ENCODE measurements at places on chromosomes 16 and 17.

GRCh38 chr17:19727501-19728078 lies 11.2 kb upstream of the SLC47A2 start:
- H3K27me3 ChIP-seq, result no peaks in the 10 kb centered on the region
- no peaks in the 10 kb centered on the region for H3K36me3 ChIP-seq
- no peak for DNase-seq
- peaks cover 14% of the 10 kb centered on the region for H3K4me1 ChIP-seq
- H3K27ac ChIP-seq, result no peak overlapping the region

GRCh38 chr17:64017381-64017980 lies 3.0 kb downstream of the ICAM2 start:
- peak; percentile 53 for DNase-seq
- no peaks in the 10 kb centered on the region for H3K36me3 ChIP-seq
- H3K4me3 ChIP-seq, result peak overlapping the region; percentile 31

GRCh38 chr16:67672306-67672705 lies 5.7 kb downstream of the C16orf86 start:
- H3K36me3 ChIP-seq, result no peaks in the 10 kb centered on the region
- DNase-seq, result no peak
- peaks cover 20% of the 10 kb centered on the region for H3K4me1 ChIP-seq
- H3K4me3 ChIP-seq, result no peak overlapping the region
- no peak overlapping the region for H3K27ac ChIP-seq

- H3K4me1 ChIP-seq, result peaks cover 18% of the 10 kb centered on the region
- DNase-seq, result no peak
- no peak overlapping the region for H3K4me3 ChIP-seq
- no peak overlapping the region for H3K27ac ChIP-seq
- no peaks in the 10 kb centered on the region for H3K27me3 ChIP-seq
Observed at GRCh38 chr16:30439720-30440348, 5.8 kb downstream of the SEPHS2 start.

DNA sequence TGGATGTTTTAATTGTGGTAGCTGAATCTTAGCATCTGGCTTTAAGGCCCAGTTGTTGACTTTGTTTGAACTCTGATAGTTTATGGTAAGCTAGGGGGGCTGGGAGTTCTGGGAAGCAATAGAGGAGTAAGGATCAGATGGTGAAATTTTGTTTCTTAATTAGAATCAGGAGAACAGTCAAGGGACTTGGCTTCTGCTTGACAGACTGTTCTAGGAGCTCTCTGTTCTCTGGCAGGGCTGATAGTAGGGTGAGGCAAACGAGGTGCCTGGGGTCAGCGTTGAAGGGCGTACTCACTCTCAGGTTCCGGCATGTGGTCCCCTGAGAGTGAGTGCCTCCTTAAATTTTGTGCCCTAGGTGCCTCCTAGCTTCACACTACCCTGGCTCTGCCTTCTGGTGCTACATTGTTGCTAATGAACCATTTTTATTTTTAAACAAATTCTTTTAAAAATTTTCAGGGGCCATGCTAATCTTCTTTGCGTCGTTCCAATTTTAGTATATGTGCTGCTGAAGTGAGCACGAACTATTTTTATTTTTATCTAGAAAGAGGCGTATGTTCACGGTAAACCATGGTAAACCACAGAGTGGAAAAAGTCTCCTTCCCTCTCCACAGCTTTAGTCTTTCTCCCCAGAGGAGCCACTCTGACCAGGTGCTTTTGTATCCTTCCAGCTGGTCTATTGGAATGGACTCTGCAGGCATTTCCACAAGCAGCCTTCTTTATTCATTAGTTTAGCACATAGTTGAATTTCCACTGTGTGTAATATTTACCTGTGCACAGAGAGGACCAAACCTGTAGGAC lies 19.7 kb downstream of the SLC7A6 start:
- no peaks in the 10 kb centered on the region for H3K27me3 ChIP-seq
- no peak overlapping the region for H3K4me3 ChIP-seq
- peak; percentile 38 for DNase-seq
- peak overlapping the region; percentile 70 for H3K27ac ChIP-seq
- H3K36me3 ChIP-seq, result peaks cover 18% of the 10 kb centered on the region
- peaks cover 70% of the 10 kb centered on the region for H3K4me1 ChIP-seq

GRCh38 chr16:57475711-57476339 lies 10.5 kb downstream of the DOK4 start:
- H3K27ac ChIP-seq, result no peak overlapping the region
- H3K36me3 ChIP-seq, result peaks cover 10% of the 10 kb centered on the region
- no peak overlapping the region for H3K4me3 ChIP-seq
- peak; percentile 71 for DNase-seq

DNA sequence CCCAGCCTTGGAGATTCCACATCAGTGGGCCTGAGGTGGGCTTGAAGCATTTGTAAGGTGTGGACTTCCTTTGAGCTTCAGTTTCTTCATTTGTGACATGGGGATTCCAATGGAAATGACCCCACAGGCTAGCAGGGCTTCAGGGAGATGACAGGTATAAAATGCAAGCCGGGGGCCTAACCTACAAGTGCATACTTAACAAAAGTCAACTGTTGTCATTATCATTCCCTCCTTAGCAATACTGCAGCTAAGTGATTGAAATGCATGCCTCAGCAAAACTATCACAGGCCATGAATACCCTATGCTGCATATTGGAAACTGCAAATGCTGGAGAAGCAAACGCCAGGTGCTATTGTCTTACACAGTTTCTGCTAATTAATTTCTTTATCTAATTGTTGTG lies 19.8 kb downstream of the CCL4 start:
- no peaks in the 10 kb centered on the region for H3K36me3 ChIP-seq
- no peak overlapping the region for H3K27ac ChIP-seq
- H3K4me1 ChIP-seq, result peaks cover 27% of the 10 kb centered on the region
- DNase-seq, result no peak

- peaks cover 3% of the 10 kb centered on the region for H3K36me3 ChIP-seq
- no peak for DNase-seq
- H3K4me3 ChIP-seq, result no peak overlapping the region
- H3K27me3 ChIP-seq, result no peaks in the 10 kb centered on the region
- H3K27ac ChIP-seq, result no peak overlapping the region
Observed at GRCh38 chr16:11093572-11094074, 149.3 kb downstream of the CLEC16A start.

GRCh38 chr17:66724581-66725341 lies 110.2 kb upstream of the CACNG5 start:
- DNase-seq, result no peak
- H3K4me1 ChIP-seq, result peaks cover 13% of the 10 kb centered on the region
- no peak overlapping the region for H3K4me3 ChIP-seq
- H3K27me3 ChIP-seq, result no peaks in the 10 kb centered on the region

- no peaks in the 10 kb centered on the region for H3K27me3 ChIP-seq
- H3K4me3 ChIP-seq, result peak overlapping the region; percentile 69
- no peaks in the 10 kb centered on the region for H3K36me3 ChIP-seq
- DNase-seq, result peak; percentile 82
Observed at GRCh38 chr16:48365601-48366164, 19.5 kb downstream of the SIAH1 start.

DNA sequence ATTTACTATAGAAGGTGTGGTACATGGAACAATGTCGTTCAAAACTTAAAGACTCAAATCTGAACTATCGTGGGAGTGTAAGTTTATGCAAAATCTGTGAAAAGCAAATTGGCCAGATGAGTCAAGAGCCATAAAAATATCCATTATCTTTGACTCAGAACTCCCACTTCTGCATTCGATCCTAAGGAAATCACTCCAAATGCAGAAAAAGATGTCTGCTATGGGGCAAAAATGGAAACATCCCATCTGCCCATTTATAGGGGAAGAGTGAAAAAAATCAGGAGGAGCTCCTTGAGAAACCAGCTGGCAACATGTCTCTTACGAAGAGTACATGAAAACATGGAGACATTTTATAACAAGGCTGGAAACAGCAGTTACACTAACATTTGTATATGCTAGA lies 43.6 kb upstream of the CCDC182 start:
- H3K36me3 ChIP-seq, result no peaks in the 10 kb centered on the region
- H3K4me1 ChIP-seq, result no peaks in the 10 kb centered on the region
- no peak for DNase-seq
- H3K27me3 ChIP-seq, result no peaks in the 10 kb centered on the region

GRCh38 chr16:22386976-22387375 lies 12.6 kb upstream of the CDR2 start:
- no peak for DNase-seq
- no peaks in the 10 kb centered on the region for H3K36me3 ChIP-seq
- no peaks in the 10 kb centered on the region for H3K4me1 ChIP-seq
- H3K4me3 ChIP-seq, result no peak overlapping the region

GRCh38 chr17:70040336-70040735 lies 34.7 kb upstream of the KCNJ16 start:
- no peak overlapping the region for H3K27ac ChIP-seq
- no peaks in the 10 kb centered on the region for H3K27me3 ChIP-seq
- H3K4me3 ChIP-seq, result no peak overlapping the region
- no peaks in the 10 kb centered on the region for H3K4me1 ChIP-seq

DNA sequence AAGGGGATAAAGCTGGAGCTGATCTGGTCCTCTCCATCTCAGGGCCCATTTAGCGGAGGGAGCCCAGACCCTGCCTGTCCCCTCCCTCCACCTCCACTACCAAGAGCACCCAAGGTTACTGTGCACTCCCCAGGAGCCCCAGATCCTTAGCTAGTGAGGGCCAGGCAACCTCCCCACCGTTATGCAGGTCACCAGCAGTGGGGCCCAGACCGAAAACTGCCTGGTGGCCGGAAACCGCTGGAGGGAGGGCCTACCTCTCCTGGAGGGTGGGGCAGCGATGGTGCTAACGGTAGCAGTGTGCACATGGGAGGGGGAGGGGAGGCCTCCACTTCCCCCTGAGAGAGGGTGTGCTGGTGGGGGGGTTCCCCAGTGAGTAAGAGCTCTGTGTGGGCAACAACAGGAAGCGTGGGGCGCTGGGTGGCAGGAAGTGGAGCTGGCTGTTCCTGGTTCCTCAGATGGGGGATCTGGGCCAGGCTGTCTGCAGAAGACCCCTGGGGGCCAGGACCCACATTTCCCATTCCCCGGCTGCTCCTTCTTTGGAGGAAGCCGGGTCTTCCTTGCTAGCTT lies 4.4 kb downstream of the FMNL1 start:
- peak overlapping the region; percentile 94 for H3K27ac ChIP-seq
- DNase-seq, result peak; percentile 98
- H3K36me3 ChIP-seq, result peaks cover 6% of the 10 kb centered on the region
- H3K27me3 ChIP-seq, result no peaks in the 10 kb centered on the region

- no peak overlapping the region for H3K27ac ChIP-seq
- H3K27me3 ChIP-seq, result no peaks in the 10 kb centered on the region
- peaks cover 23% of the 10 kb centered on the region for H3K4me1 ChIP-seq
- DNase-seq, result no peak
- peaks cover 8% of the 10 kb centered on the region for H3K36me3 ChIP-seq
Observed at GRCh38 chr16:85593494-85594221, 19.5 kb upstream of the GSE1 start.

DNA sequence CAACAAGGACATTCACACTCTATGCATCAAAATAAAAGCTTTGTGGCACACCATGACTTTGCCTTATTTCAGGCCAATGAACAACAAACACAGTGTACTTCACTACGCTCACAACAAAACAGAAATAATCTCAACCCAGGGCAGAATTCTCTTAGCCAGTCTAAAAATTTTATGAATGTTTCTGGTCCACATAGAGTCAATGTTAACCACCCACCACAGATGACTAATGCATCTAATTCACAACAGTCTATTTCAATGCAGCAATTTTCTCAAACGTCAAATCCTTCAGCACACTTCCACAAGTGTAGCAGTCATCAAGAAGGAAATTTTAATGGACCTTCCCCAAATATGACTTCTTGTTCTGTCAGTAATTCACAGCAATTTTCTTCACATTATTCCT lies 101.7 kb downstream of the CHD9 start:
- no peaks in the 10 kb centered on the region for H3K27me3 ChIP-seq
- H3K27ac ChIP-seq, result no peak overlapping the region
- peaks cover 16% of the 10 kb centered on the region for H3K36me3 ChIP-seq

DNA sequence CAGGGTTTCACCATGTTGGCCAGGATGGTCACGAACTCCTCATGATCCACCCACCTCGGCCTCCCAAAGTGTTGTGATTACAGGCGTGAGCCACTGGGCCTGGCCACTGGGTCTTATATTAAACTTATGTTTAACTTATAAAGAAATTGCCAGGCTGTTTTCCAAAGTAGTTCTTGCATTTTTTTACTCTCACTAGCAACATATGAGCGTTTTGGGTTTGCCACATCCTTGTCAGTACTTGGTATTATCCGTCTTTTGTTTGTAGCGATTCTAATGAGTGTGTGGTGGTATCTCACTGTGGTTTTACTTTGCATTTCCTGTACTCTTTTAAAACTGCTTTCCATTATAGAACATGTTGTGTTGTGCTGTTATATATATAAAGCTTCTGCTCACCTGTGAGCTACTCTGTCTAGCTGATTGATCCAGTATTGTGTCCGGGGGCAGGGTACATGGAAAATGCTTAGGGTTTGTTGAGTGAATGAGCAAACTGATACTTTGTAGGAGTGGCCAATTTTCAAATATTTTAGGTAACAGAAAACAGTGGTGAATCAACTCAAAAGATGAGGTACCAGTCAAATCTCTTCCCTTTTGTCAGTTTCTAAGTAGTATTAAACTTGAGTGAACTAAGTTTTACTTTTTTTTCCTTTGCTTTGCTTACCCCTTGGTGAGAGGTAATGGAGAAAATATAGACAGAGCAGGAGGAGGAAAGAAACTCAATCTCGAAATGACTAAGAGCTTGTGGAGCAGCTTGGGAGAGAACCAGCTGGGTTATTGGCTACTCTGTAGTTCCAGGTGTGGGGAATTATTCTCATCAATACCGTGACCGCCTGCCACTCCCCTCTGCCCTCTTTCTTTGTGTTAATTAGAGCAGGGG lies 75.8 kb downstream of the PITPNC1 start:
- no peaks in the 10 kb centered on the region for H3K36me3 ChIP-seq
- peak overlapping the region; percentile 92 for H3K27ac ChIP-seq
- H3K27me3 ChIP-seq, result no peaks in the 10 kb centered on the region
- peaks cover 72% of the 10 kb centered on the region for H3K4me1 ChIP-seq
- DNase-seq, result no peak

GRCh38 chr17:63519972-63520882 lies 2.9 kb upstream of the KCNH6 start:
- H3K27me3 ChIP-seq, result peaks cover 2% of the 10 kb centered on the region
- H3K4me3 ChIP-seq, result no peak overlapping the region
- peaks cover 7% of the 10 kb centered on the region for H3K4me1 ChIP-seq

DNA sequence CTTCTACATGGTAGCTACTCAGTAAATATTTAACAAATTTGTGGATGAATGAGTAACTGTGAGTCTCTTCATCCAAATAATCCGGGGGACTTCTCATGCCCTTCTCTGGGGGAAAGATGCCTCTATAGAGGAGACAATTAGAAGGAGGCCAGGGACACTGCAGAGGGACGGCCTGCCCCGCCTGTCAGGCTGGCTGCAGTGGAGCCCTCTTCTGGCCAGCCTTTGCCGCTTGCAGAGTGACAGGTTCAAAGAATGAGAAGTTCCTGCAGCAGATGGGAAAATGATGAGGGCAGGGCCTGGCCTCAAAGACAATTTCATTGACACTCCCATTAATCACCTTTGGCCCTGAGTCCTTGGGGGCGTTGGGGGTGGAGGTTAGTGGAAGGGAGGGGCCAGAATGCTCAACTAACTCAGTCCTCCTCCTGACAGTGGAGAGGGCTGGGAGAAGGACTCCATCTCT lies 339.0 kb downstream of the MAF start:
- peaks cover 6% of the 10 kb centered on the region for H3K4me1 ChIP-seq
- H3K36me3 ChIP-seq, result no peaks in the 10 kb centered on the region
- no peak overlapping the region for H3K27ac ChIP-seq
- DNase-seq, result peak; percentile 63
- no peak overlapping the region for H3K4me3 ChIP-seq

Measured in natural killer cell (primary cell).